Head of caudate nucleus (tissue), 42 donors: ENCODE measurements at places on chromosomes 5 and 9.

GRCh38 chr9:128142596-128142995, 6.7 kb upstream of the LCN2 start:
- no peak for DNase-seq

- DNase-seq: no peak
Observed at GRCh38 chr5:142740474-142741242, 29.5 kb upstream of the ARHGAP26 start.

DNA sequence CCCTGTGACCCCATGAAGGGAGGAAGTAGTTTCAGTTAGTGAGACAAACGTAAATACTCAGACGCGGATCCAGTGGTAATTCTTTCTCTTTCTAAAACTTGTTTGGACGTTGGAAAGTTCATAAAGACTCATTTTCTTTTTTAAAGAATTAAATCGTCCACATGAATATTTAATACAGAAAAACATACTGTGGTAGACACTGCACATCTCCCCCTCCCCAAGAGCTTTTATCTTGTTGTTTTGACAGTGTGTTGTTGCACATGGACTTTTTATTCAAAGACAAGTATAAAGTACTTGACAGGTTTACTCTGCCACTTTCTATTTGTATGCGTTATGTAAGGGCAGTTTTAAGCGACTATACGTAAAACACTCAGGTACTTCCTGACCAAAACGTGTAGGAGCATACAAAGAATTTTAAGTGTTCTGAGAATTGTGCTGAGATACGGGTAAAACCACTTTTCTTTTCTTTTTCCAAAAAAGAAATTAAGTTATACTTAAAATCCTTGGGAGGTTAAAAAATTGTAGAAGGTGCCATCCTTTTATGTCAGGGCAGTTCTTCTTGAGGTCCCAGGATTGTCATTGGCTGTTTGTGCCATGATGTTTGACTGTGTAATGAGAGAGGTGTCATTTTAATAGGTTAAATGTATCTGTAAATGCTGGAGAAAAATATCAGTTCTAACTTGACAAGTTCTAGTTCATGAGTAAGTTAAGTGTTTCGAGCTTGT, 1.3 kb downstream of the NIPBL start:
- no peak for DNase-seq

- no peak for DNase-seq
Observed at GRCh38 chr9:99425923-99426842, 204.1 kb downstream of the SEC61B start.

- DNase-seq: no peak
Observed at GRCh38 chr9:97575673-97576200, 57.4 kb downstream of the TSTD2 start.

DNA sequence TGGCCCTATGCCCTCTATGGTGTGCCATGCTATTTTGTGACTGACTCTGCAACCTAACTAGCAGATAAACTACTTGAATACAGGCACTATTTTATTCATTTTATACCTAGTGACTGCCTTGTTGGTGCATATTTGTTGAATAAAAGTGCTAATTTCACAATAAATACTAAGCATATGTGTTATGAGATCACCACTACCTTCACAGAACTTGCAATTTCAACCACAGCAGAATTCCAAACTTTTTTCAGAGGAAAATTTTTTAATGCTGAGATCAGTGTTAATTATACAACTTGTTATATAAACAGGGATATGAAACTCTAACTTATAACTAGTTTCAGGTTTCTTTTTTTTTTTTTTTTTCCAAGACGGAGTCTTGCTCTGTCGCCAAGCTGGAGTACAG, 94.8 kb downstream of the NR3C1 start:
- no peak for DNase-seq

DNA sequence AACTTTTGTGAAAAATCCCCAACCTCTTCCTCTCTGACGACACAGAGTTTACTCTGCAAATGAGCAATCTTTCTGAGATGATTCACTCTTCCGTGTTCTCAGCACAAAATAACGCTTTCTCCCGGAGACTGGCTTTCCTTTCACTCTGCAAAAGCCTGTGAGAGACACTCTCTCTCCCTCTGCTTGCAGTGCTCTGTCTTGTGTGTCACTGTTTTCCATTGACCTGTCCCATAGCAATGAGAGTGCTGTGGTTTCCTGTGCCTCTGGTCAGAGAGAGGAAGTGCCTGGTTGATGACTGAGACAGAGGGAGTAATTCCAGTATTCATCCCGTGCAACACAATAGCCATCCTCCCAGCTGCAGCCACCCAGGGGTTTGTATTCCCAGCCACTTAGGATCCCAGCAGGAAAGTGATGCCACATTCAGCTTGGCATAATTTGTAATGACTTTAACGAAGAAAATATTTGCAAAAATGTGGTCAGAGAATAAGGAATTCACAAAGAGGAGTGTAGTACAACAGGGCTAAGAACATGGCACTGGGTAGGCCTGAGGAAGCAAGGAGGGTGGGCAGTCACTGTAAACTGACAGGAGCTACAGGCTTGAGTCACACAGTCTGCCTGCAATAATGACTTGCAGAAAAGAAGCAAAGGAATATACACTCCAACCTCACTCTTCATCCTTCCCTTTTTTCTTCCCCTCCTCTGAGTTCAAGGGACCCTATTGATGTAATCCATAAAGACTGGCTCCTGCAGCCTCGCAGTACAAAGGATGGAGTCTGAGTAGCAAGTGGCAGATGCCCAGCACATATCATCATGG, 463.5 kb upstream of the RGMB start:
- DNase-seq: no peak

GRCh38 chr5:79070350-79070667, 742 bp downstream of the BHMT2 start:
- DNase-seq: no peak
